Endothelial cell (in vitro differentiated cells): ENCODE measurements at places on chromosomes 11 and 22. TPM values are rescaled to one million over a fixed set of nuclear protein-coding genes. Genes with fewer than 3 reads are reported as not detected.
A peak's percentile ranks its signal among the peaks of the same experiment; 100 is the strongest.

GRCh38 chr11:2790568-2790921 is 90.8 kb upstream of the KCNQ1OT1 start:
- DNase-seq, result no peak

- DNase-seq, result no peak
Measured at GRCh38 chr11:17233101-17233500, 25.3 kb upstream of the PIK3C2A start.

DNA sequence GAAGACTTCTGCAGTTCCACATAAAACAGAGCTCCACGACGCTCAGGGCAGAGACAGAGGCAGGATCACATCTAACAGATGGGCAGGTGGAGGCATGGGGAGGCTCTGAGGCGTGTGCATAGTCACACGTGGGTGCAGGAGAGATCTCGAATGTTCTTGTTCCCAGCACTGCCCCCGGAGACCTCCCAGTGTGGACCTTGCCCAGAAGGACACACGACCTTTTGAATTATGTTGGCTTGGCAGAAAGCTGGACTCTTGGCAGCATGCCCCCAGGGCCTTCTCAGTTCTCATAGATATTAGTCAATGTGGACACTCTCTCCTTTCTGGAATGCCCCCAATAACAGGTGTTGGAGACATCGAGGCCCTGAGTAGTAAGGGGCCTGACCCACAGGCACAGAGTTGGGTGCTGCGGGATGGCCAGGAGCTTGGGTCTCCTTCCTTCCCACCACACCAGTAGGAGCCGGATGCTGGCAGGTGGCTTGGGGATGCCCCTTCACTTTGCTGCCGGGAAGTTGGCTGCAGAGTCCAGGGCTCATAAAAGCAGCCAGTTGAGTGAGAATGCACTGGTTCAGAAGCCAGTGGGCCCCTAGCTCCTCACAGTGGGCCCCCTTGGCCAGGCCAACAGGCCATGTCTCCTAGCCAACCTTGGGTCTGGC is 12.1 kb downstream of the MYEOV start:
- no peak for DNase-seq

DNA sequence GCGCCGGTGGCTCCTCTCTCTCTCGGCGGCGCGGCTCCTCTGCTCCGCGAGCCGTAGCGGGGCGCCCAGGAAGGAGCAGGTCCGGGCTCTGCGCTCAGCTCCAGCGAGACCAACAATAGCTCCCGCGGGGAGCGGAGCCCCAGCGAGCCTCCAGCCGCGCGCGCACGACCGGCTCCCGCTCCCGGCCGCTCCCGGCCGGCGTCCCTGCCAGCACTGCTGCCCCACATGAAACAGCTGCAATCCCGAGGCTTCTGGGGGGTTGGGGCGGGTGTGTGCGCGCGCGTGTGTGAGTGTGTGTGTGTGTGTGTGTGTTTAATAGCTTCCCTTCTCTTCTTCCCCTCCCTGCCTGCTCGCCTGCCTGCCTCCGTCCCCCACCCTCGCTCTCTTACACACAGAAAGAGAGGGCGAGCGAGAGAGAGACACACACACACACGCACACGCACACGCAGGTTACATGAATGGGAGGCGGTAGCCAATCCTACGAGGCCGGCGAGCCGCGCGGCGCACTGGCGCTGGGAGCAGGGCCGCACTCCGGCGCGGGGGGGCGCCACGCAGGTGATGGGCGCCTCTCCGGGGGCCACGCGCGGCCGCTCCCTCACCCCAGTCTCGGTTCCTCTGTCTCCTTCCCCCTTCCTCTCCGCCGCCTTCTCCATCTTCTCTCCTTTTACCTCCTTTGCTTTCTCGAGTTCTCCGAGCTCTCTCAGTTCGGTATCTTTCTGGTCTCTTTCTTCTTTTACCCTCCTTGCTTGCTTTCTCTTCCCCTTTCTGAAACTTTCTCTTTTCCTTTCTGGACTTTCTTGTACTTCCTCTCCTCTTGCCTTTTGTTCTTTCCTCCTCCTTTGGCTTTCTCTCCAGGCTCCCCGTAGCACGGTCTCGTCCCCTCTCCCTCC is at the start of gene TENM4:
TENM4 (minus strand) TSS at position 460 of the 890 bp plus-strand sequence. CDS start 371,086 bp downstream, outside the sequence.
- peak; percentile 45 for DNase-seq

DNA sequence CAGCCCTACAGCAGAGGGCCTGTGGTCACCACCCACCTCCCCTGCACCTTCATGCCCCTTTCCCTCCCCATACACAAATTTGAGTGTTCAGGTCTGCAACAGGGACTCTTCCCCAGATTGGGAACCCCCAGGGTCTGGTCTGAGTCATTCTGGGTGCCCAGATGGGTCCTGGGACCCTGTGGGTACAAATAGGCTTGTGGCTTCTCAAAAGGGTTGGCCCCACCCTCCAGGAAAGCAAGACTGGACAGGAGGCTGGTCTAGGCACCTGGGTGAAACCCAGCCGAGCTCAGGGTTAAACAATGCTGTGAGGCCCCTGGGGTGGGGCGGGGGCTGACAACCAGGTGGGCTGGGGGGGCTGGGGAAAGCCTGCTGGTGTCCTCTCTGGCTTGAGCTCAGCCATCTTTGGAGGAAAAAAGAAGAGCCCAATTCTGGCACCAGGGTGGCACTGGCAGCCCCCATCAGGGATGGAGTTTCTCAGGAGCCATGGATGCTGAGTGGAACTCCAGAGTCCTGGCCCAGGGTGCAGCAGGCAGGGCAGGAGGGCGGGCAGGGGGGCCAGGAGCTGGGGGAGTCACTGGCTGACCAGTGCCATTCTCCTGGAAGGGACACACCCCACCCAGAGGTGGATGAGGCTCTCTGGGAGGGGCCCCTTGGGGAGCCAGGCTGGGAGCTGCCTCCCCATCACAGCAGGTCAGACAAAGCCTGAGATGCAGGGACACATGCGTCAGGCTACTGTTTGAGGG is 1.1 kb downstream of the SEPTIN5 start:
- no peak for DNase-seq

Gene OVOL1
- total RNA-seq, result not detected

Gene HTR3A
- not detected for total RNA-seq
